ENCODE measurements at places on chromosomes 5 and 9. TPM values are rescaled to one million over a fixed set of nuclear protein-coding genes. Genes with fewer than 3 reads are reported as not detected.

The CORO2A gene
- 8.6 TPM for total RNA-seq

The PCDHA1 gene
- not detected for total RNA-seq

The FOXI1 gene
- total RNA-seq, result not detected

The PSD2 gene
- not detected for total RNA-seq

The OLFM1 gene
- not detected for total RNA-seq

The PDE6A gene
- total RNA-seq, result not detected

The RNF183 gene
- total RNA-seq, result not detected

The GMCL2 gene
- total RNA-seq, result not detected

The IFNB1 gene
- not detected for total RNA-seq

The ZNF618 gene
- 0.15 TPM for total RNA-seq

The PCDH1 gene
- total RNA-seq, result not detected

The PRSS3 gene
- not detected for total RNA-seq

The FUT7 gene
- 2.4 TPM for total RNA-seq

The SLC36A1 gene
- 5.7 TPM for total RNA-seq

The CNTNAP3B gene
- not detected for total RNA-seq

The IDNK gene
- total RNA-seq, result 7.0 TPM

The ANXA2R gene
- 31.9 TPM for total RNA-seq

The EMB gene
- 156 TPM for total RNA-seq

The PCDHGA9 gene
- total RNA-seq, result 0.08 TPM

The PHF2 gene
- total RNA-seq, result 26.9 TPM

The IQGAP2 gene
- total RNA-seq, result 72.7 TPM

The PCDHA7 gene
- total RNA-seq, result not detected

The CNTLN gene
- total RNA-seq, result 0.43 TPM

The AGXT2 gene
- total RNA-seq, result not detected

The FGFR4 gene
- total RNA-seq, result 0.96 TPM

The SCGB3A2 gene
- not detected for total RNA-seq
